ENCODE measurements at places on chromosomes 12 and 14. TPM values are rescaled to one million over a fixed set of nuclear protein-coding genes. Genes with fewer than 3 reads are reported as not detected.

The SMIM41 gene
- 0.14 TPM for total RNA-seq

DNA sequence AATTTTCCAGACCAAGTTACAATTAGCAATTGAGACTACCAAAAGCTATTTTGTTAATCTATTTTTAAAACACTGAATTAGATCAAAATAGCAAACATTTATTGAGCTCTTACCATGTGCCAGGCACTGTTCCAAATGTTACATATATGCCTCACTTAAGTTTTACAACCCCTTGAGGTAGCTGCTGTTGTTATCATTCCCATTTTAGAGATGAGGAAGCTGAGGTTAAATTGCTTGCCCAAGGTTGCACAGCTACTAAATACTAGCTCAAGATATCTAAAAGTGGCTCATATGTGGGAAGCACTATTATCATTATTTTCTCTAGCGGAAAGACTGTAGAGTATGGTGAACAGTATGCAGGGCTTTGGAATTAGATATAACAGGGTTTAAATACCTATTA, 19.5 kb upstream of the NAP1L1 start:
- H3K27me3 ChIP-seq: no peaks in the 10 kb centered on the region
- no peaks in the 10 kb centered on the region for H3K36me3 ChIP-seq
- DNase-seq: no peak
- H3K27ac ChIP-seq: no peak overlapping the region

DNA sequence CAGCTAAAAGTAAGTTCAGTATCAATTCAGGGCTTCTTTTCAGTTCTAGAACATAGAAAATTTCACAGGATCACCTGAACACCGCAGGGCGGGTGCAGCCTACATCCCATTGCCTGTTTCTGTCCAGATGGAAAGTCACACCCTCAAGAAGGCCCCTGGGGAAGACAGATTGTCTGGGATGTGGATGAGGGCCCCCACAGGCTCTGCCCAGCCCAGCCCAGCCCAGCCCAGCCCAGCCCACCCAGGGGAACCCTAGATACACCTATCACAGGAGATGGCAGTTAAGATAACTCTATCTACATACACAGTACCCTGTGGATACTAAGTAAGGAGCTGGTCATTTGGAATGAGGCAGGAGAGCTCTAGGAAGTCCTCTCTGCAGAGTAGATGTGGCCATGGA, 68.4 kb downstream of the DPF3 start:
- DNase-seq: no peak
- no peaks in the 10 kb centered on the region for H3K27me3 ChIP-seq
- H3K36me3 ChIP-seq: no peaks in the 10 kb centered on the region
- H3K27ac ChIP-seq: no peak overlapping the region
- H3K4me3 ChIP-seq: no peak overlapping the region
- H3K4me1 ChIP-seq: peaks cover 11% of the 10 kb centered on the region

DNA sequence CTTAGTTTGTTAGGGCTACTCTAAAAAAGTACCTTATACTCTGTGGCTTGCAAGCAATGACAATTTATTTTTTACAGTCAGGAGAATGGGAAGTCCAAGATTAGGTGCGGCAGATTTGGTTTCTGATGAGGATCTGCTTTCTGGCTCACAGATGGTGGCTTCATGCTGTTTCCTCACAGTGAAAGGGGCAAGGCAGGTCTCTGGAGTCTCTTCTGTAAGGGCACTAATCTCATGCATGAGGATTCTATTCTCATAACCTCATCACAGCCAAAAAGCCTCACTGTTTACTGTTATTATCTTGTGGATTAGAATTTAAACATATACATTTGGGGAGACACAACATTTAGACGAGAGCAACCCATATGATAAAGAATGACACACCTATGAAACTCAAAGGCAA, 1957.4 kb upstream of the SEL1L start:
- no peak for DNase-seq
- no peaks in the 10 kb centered on the region for H3K27me3 ChIP-seq
- H3K36me3 ChIP-seq: no peaks in the 10 kb centered on the region
- H3K4me3 ChIP-seq: no peak overlapping the region
- H3K4me1 ChIP-seq: peaks cover 3% of the 10 kb centered on the region
- H3K27ac ChIP-seq: no peak overlapping the region

DNA sequence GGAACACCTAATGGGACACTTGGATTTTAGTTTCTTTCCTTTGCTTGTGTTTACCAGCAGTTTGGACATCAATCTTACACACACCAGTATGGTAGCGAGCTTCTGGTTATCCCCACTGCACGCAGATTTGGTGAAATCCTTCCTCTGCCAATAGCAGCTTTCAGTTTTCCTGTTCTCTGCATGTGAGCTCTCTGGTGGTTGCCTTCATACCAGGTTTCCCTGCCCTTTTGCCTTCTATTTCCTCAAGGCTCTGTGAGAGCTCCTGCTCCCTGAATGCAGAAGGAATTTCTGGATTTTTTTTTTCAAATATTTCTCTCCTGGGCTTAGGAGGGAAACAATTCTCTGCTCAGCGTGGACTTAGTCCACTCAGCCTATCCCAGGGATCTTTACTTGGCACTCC, 93.0 kb upstream of the CCDC91 start:
- no peaks in the 10 kb centered on the region for H3K4me1 ChIP-seq
- no peak for DNase-seq
- no peak overlapping the region for H3K27ac ChIP-seq
- H3K27me3 ChIP-seq: no peaks in the 10 kb centered on the region
- no peak overlapping the region for H3K4me3 ChIP-seq

GRCh38 chr14:105525861-105526775, at the start of gene TMEM121:
TSS of gene TMEM121 (plus strand) at chr14:105526583. CDS start at chr14:105528835, 2,252 bp downstream.
- H3K36me3 ChIP-seq: no peaks in the 10 kb centered on the region
- H3K4me3 ChIP-seq: peak within 1 kb of the TSS; percentile 53
- H3K4me1 ChIP-seq: no peaks in the 10 kb centered on the region
- peaks cover 64% of the 10 kb centered on the region for H3K27me3 ChIP-seq

- H3K27me3 ChIP-seq: no peaks in the 10 kb centered on the region
- no peaks in the 10 kb centered on the region for H3K36me3 ChIP-seq
- peaks cover 17% of the 10 kb centered on the region for H3K4me1 ChIP-seq
- no peak overlapping the region for H3K4me3 ChIP-seq
- DNase-seq: no peak
Observed at GRCh38 chr14:64515053-64515452, 10.5 kb downstream of the ZBTB1 start.

- H3K27me3 ChIP-seq: no peaks in the 10 kb centered on the region
- peak overlapping the region; percentile 99 for H3K4me3 ChIP-seq
- H3K27ac ChIP-seq: peak overlapping the region; percentile 99
Observed at GRCh38 chr12:120529641-120530417, 871 bp upstream of the COQ5 start.

GRCh38 chr12:85985996-85986395, 111.9 kb downstream of the NTS start:
- no peak overlapping the region for H3K4me3 ChIP-seq
- DNase-seq: no peak
- H3K27ac ChIP-seq: no peak overlapping the region
- H3K27me3 ChIP-seq: no peaks in the 10 kb centered on the region
- no peaks in the 10 kb centered on the region for H3K4me1 ChIP-seq
- H3K36me3 ChIP-seq: peaks cover 4% of the 10 kb centered on the region

GRCh38 chr14:33186656-33187055, 248.0 kb downstream of the NPAS3 start:
- DNase-seq: no peak
- no peak overlapping the region for H3K4me3 ChIP-seq
- no peaks in the 10 kb centered on the region for H3K4me1 ChIP-seq
- no peaks in the 10 kb centered on the region for H3K27me3 ChIP-seq

Measured in WTC11 (cell line).